ENCODE measurements at places on chromosomes 16 and 17.

GRCh38 chr16:85873153-85873552 lies 25.8 kb upstream of the IRF8 start:
- DNase-seq, result no peak

DNA sequence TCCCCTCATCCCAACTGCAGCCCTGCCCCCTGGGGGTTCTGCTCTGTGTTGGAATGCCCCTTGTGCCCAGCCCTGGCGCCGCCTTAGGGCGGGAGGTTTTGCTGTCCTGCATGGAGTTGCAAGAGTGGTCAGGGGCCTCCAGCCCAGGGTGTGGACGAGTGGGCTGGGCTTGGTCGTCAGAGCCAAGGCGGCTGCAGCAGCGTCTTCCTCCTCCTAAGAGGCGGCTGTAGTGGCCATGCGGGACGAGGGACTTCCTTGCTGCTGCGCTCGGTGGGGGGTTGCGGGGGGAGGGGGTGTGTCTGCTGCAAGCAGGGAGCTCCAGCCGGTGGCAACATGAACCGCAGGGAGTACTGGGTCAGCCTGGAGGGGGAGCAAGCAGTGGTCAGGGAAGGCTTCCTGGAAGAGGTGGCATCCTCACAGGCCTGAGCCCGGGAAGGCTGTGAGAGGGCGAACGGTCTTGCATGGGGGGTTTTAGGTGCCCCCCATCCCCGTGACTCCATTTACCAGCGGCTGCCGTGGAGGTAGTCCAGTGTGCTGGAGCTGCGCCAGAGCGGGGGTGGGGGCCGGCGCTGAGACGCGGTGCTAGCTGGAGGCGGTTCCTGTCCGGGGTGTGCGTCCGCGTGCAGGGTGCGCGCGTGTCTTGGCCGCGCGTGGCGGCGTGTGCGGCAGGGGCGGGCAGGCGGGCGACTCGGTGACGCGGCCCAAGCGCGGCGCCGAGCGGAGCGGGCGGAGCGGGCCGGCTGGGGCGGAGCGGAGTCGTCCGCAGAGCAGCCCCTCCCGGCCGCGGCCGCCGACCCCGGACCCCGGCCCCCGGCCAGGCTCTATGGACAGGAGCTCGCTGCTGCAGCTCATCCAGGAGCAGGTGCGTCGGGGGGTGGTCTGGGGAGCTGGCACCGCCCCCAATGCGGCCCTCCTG lies at the start of gene RHBDL1:
RHBDL1 (plus strand) TSS at position 704 of the 916 bp plus-strand sequence; CDS start at position 824, 120 bp downstream.
- peak; percentile 32 for DNase-seq

DNA sequence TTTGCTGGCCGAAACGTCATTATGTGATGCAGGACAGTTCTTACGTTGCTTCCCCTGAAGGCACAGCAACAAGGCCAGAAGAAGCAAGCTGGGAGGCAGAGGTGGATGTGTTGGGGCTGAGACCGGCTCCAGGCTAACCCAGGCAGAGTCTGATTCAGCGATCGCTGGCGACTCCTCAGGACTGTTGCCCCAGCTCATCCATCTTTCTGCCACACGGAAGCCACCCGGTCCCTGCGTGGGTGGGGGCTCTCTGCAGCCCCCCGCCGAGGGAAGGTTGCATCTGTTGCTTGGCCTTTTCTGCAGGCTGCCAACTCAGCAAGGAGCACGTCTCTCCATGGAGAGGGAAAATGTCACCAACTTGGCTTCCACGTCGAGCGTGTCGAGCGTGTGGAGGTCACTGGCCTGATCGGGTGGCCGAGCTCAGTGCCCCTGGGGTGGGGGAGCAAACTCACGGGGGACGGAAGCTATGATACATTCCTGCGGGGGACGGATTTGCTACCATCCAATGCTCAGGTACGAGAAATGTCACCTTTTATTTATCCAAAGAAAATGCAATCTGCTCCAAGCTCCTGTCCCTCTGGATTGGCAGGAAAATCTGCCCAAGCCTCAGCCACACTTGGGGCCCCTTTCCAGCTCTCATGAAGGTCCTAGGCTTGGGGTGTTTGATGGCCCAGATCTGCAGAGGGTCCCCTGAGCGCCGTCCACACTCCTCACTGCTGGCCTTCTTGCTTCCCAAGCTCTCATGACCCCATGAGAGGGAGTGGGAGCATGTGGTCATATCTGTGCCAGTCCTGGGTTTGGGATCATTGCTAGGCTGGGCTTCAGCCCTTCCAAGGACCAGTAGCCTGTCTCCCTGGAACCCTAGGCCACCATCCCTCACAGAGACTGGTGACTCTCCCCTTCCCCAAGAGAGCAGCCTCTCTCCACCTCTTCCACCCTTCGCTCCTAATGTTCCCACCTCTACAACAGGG lies 69.4 kb downstream of the RPH3AL start:
- DNase-seq, result no peak

- DNase-seq, result no peak
Measured at GRCh38 chr17:7046127-7046724, 2.3 kb upstream of the SLC16A11 start.

- DNase-seq, result no peak
Measured at GRCh38 chr17:48792033-48792798, 24.8 kb downstream of the TTLL6 start.

GRCh38 chr16:23863511-23864422 lies 28.0 kb downstream of the PRKCB start:
- DNase-seq, result no peak
